CD4-positive, alpha-beta T cell (primary cell): ENCODE measurements at places on chromosomes 11 and 22. TPM values are rescaled to one million over a fixed set of nuclear protein-coding genes. Genes with fewer than 3 reads are reported as not detected.

The NNMT gene
- not detected for total RNA-seq

The CABP4 gene
- 7.5 TPM for total RNA-seq

The OR10AG1 gene
- not detected for total RNA-seq

The APOBEC3H gene
- 0.85 TPM for total RNA-seq

The OPCML gene
- not detected for total RNA-seq

The SAA2 gene
- 0.25 TPM for total RNA-seq

The NOX4 gene
- total RNA-seq, result not detected

The TRIM29 gene
- not detected for total RNA-seq

The SCARF2 gene
- total RNA-seq, result 2.5 TPM

The GGTLC3 gene
- 0.58 TPM for total RNA-seq

The SMTNL1 gene
- not detected for total RNA-seq

The C22orf15 gene
- total RNA-seq, result 0.49 TPM

The PRR33 gene
- total RNA-seq, result not detected

The OVCH2 gene
- total RNA-seq, result not detected

The FGF4 gene
- not detected for total RNA-seq

The OR52I2 gene
- total RNA-seq, result not detected

The CREBZF gene
- total RNA-seq, result 55.9 TPM

The FJX1 gene
- total RNA-seq, result not detected

The DDI1 gene
- not detected for total RNA-seq

The NECTIN1 gene
- total RNA-seq, result 2.5 TPM

The KRTAP5-9 gene
- total RNA-seq, result not detected

The RIC3 gene
- total RNA-seq, result 55.3 TPM

The OR52A1 gene
- total RNA-seq, result not detected

The ACP2 gene
- 16.8 TPM for total RNA-seq

The ACAD8 gene
- 16.3 TPM for total RNA-seq

The ISX gene
- not detected for total RNA-seq

The MRGPRE gene
- not detected for total RNA-seq

The MS4A4E gene
- total RNA-seq, result not detected

The CCDC86 gene
- 8.0 TPM for total RNA-seq

The OTOG gene
- not detected for total RNA-seq

The SYCE3 gene
- total RNA-seq, result not detected

The OR2D2 gene
- total RNA-seq, result not detected

The PEX16 gene
- total RNA-seq, result 62.0 TPM

The MUC5B gene
- not detected for total RNA-seq

The OR5F1 gene
- not detected for total RNA-seq

The DTX4 gene
- 0.93 TPM for total RNA-seq

The DNHD1 gene
- 44.1 TPM for total RNA-seq

The VPREB1 gene
- not detected for total RNA-seq

The LYVE1 gene
- not detected for total RNA-seq

The OR10D3 gene
- total RNA-seq, result not detected

The C1QTNF5 gene
- total RNA-seq, result not detected

The GGTLC2 gene
- not detected for total RNA-seq

The ZNF215 gene
- 1.1 TPM for total RNA-seq

The TRIM22 gene
- total RNA-seq, result 198 TPM

The PLAAT5 gene
- total RNA-seq, result 0.16 TPM

The TMEM45B gene
- total RNA-seq, result 1.9 TPM

The SH3BP1 gene
- 49.0 TPM for total RNA-seq

The PHLDB1 gene
- 1.8 TPM for total RNA-seq

The CATSPERZ gene
- not detected for total RNA-seq

The CRYBB2 gene
- not detected for total RNA-seq

The VSTM5 gene
- total RNA-seq, result not detected

The KCNJ4 gene
- total RNA-seq, result not detected

The SESN3 gene
- total RNA-seq, result 63.9 TPM

The DGCR6L gene
- total RNA-seq, result 31.2 TPM
